Fibroblast of skin of abdomen (primary cell): ENCODE measurements at places on chromosomes 11 and 22.

- no peak for DNase-seq
Measured at GRCh38 chr22:50318698-50319411, 8.0 kb downstream of the DENND6B start.

- DNase-seq = no peak
Measured at GRCh38 chr11:67671211-67671520, 3.3 kb downstream of the ALDH3B2 start.

- DNase-seq = no peak
Measured at GRCh38 chr22:32607086-32607485, 132.5 kb downstream of the FBXO7 start.

- peak; percentile 42 for DNase-seq
Measured at GRCh38 chr11:87428266-87428665, 390.5 kb downstream of the TMEM135 start.

GRCh38 chr22:49203091-49203858, 624.4 kb downstream of the BRD1 start:
- DNase-seq = no peak

GRCh38 chr11:118531597-118532084, 649 bp downstream of the TMEM25 start:
- DNase-seq = no peak

GRCh38 chr22:26635117-26635516, 13.4 kb downstream of the CRYBA4 start:
- DNase-seq = no peak

DNA sequence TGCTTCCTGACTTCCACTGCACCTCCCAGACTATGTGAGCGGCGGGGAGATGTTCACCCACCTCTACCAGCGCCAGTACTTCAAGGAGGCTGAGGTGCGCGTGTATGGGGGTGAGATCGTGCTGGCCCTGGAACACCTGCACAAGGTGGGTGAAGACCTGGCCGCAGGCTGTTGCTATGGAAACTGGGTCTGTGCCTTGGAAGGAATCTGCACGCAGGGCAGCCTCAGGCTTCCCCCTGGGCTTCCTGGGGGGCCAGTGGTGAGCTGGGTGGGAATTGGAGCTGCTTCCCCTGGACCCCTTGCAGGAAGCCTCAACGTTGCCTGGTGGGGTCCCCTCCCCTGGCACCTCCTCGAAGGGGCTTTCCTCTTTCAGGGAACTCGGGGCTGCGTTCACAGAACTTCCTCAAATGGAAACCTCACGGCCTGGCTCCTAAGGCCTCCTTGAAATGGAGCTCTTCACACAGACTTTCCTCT, 1.5 kb downstream of the RPS6KA4 start:
- no peak for DNase-seq

GRCh38 chr11:32706985-32707741, 87.3 kb downstream of the CCDC73 start:
- peak; percentile 75 for DNase-seq
